Lower leg skin (tissue), 4 donors: ENCODE measurements at places on chromosomes 4 and X.

GRCh38 chrX:26788402-26788998 is 572.5 kb downstream of the MAGEB5 start:
- DNase-seq: no peak

- DNase-seq: no peak
Observed at GRCh38 chr4:29142708-29143107, 1577.5 kb upstream of the PCDH7 start.

DNA sequence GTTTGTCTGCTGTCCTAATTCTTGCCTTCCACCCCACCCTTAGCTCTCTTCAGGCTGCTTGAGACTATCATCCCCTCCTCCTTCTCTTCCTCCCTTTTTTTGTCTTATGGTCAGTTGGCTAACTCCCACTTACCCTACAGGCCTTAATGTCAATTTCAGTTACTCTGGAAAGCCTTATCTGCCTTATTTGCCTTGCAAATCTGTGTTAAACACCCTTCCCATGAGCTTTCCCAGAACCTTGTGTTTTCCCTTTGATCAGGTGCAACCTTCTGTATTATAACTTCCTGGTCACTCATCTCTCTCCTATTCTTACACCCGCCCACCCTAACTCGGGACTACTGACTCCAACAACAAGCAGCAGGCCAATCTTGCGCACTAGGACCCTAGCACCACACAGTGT is 74.8 kb downstream of the COX18 start:
- DNase-seq: no peak

DNA sequence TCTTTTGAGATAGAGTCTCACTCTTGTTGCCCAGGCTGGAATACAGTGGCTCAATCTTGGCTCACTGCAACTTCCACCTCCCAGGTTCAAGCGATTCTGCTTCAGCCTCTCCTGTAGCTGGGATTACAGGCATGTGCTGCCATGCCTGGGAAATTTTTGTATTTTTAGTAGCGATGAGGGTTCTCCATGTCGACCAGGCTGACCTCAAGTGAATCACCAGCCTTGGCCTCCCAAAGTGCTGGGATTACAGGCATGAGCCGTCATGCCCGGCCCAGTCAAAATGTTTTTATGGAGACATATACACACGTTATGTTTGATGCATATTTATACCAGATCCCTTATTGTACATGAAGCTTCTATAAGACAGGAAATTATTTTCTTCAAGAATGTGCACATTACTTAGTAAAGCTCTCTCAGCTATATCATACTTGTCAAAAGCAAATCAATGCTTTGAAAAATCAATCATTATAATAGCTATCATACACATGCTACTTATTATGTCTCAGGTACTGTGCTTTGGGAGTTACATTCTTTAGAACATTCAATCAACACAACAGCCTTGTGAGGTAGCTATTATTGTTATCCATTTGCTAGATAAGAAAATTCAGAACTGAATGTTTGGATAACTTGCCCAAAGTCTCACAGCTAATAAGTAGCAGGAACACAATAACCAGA is 269.2 kb downstream of the FSTL5 start:
- no peak for DNase-seq

GRCh38 chr4:140213116-140213515 is 59.1 kb upstream of the MAML3 start:
- no peak for DNase-seq

DNA sequence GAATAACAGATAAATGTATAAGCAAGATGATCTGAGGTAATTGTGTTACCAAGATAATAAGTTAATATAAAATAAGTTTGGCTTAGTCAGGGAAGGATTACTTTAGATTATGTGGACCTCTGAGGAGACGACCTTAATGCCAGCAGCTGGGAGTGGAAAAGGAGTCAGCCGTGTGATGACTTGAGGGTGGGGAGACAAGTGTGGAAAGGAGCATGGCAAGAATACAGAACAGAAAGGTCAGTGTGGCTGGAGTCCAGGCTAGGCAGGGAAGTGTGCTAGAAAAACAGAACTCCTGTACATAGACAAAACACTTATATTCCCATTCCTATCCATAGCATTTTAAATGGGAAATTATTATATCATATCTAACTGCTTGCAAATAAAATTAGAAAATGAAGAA is 138.8 kb downstream of the PDLIM5 start:
- no peak for DNase-seq
